ENCODE measurements at places on chromosomes 7 and 10.
A peak's percentile ranks its signal among the peaks of the same experiment; 100 is the strongest.

GRCh38 chr10:47020471-47020870 lies 109.2 kb downstream of the PTPN20 start:
- no peak for DNase-seq

DNA sequence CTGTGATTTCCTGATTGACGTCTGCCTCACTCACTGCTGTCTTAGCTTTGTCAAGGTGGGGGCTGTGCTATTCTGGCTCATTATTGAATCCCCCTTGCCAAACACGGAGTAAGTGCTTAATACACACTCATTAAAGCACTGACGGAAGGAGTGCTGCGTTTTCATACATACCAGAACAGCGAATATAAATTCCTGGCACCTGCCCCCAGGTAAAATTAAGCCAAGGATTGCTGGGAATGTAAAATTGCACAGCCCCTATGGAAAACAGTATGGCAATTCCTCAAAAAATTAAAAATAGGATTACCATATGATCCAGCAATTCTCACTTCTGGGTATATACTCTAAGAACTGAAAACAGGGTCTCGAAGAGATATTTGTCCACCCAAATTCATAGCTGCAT lies 6.6 kb downstream of the KLRG2 start:
- no peak for DNase-seq

GRCh38 chr7:70704831-70705346 lies 427.1 kb upstream of the GALNT17 start:
- no peak for DNase-seq

GRCh38 chr7:53485354-53485753 lies 449.9 kb downstream of the POM121L12 start:
- no peak for DNase-seq

- peak; percentile 63 for DNase-seq
These were observed 177.6 kb upstream of the NAMPT start for GRCh38 chr7:106462365-106462859.

All from AML-193 (cell line).